ENCODE measurements at places on chromosomes 5 and 9.

DNA sequence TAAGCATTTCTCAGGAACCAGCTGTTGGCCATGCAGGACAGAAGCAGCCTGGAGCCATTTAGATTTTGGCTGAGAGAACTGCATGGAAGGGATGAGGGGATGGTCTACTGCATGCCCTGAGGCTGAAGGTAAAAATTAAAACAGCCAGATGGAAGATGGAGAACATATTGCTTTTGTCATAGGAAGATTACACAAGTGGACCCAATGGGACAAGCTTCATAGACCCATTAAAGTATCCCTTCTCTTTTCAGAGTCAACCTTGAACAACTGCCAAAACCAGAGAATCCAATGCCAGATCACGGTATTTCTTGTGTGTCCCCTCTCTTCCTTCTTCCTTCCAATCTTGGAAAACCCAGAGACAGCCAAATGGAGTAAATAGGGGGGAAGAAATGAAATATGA is 253.4 kb downstream of the NR2F1-AS1 start:
- DNase-seq: no peak

- no peak for DNase-seq
Measured at GRCh38 chr5:115487756-115488155, 56.8 kb downstream of the FEM1C start.

GRCh38 chr5:121691478-121691877 is 160.2 kb upstream of the FTMT start:
- DNase-seq: no peak

GRCh38 chr5:73376618-73377170 is 71.9 kb downstream of the FOXD1 start:
- no peak for DNase-seq

DNA sequence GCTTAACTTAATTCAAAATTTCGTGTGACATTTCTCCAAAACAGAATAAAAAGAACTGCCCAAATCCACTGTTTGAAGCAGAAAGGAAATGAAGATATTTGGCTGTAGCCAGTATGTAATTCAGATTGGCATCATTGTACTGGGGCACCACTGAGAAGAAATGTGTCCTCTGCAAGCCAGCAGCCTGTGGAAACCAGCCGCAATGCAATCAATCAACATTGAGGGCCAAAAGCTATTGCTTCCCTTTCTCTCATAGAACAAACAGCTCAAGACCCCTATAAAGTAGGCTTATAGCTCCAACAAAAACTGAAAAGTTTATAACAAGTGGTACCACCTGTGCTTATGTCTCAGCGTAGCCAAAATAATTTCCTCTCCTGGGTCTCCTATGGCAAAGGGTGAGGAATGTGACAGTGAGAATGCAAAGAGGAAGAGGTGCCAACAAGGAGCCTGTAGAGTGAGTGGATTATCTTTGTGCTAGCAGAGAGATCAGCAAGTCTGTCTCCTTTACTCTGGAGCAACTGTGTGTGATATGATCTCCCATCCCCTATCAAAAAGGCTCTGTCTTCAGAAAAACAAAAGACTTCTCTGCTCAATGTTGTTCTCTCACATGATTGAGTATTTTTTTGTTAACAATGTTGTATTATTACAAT is 1072.3 kb upstream of the DMAC1 start:
- no peak for DNase-seq

GRCh38 chr5:132422720-132423437 is 53.4 kb downstream of the SLC22A5 start:
- peak; percentile 82 for DNase-seq

DNA sequence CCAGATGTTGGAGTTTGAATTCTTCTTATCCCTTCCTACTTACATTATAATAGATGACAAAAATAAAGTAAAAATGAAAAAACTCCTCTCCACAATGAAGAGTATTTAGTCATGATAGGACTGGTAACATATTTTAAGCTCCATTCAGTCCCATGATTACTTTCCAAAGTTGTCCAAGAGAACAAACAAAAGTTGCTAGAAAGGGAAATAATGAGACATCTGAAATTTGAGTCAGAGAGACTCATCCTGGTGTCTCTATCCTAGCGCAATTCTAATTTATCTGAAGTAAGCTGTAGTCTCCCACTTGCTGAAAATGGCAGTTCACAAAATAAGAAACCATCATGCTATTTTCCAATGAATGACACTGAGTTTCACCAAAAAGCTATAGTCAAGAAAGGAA is 152.2 kb downstream of the BNC2 start:
- DNase-seq: no peak

- no peak for DNase-seq
Measured at GRCh38 chr5:68110264-68110663, 105.3 kb upstream of the PIK3R1 start.

- DNase-seq: no peak
Measured at GRCh38 chr5:7425830-7426229, 29.9 kb downstream of the ADCY2 start.

GRCh38 chr9:14014218-14014617 is 299.7 kb downstream of the NFIB start:
- no peak for DNase-seq

- no peak for DNase-seq
Measured at GRCh38 chr5:156326718-156327259, at the start of gene SGCD. TSS of gene SGCD (plus strand) at chr5:156327164.

- DNase-seq: no peak
Measured at GRCh38 chr5:165906871-165907270, 2384.6 kb upstream of the WWC1 start.

GRCh38 chr5:174667526-174667925 is 56.9 kb upstream of the MSX2 start:
- DNase-seq: no peak

- no peak for DNase-seq
Measured at GRCh38 chr5:168269937-168270330, 21.5 kb upstream of the WWC1 start.

- DNase-seq: no peak
Measured at GRCh38 chr5:43016217-43016779, 23.8 kb downstream of the ANXA2R start.

DNA sequence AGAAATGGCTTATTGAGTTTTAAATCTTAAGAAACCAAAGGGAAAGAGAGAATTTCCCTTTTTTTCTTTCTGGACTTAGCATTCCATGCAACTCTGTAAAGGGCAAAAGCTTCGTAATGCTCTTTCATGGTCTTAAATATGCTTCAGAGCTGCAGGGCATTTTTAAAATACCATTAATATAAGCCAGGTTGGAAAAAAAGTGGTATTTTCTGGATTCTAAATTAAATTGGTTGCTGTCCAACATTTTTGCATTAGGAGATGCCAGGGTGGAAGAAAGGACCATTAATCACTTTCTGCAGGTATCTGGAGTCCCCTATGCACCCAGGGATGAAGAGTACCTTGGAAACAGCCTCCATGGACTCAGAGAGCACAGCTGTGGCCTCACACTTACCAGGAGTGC is 215.1 kb upstream of the DAPK1 start:
- DNase-seq: no peak

GRCh38 chr5:88854769-88855168 is 28.2 kb downstream of the MEF2C start:
- no peak for DNase-seq

- DNase-seq: no peak
Measured at GRCh38 chr9:22457448-22457847, 10.8 kb downstream of the DMRTA1 start.

GRCh38 chr9:106921341-106921899 is 58.5 kb downstream of the ZNF462 start:
- no peak for DNase-seq

GRCh38 chr5:107633171-107633901 is 37.4 kb downstream of the EFNA5 start:
- no peak for DNase-seq

- no peak for DNase-seq
Measured at GRCh38 chr5:112974901-112975300, 1.7 kb upstream of the DCP2 start.

GRCh38 chr5:3000631-3001030 is 249.2 kb upstream of the IRX2 start:
- DNase-seq: no peak

GRCh38 chr5:35832762-35833161 is 23.9 kb upstream of the IL7R start:
- DNase-seq: no peak

DNA sequence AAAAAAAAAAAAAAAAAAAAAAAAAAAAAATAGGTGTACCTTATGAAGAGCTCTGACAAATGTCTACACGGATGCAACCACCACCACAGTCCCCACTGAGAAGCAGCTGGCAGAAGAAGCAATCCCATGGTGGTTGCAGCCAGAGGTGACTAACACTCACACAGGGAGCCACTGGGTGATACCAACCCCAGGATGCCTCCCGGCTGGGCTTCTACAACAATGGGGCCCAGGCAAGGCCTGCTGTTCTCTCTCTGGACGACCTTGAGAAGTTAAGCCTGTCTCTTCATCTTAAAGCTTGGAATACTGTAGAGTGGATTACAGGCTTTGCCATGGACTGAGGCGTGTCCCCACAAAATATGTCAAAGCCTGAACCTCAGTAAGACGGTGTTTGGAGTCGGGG is 104.1 kb downstream of the ROR2 start:
- peak; percentile 48 for DNase-seq

DNA sequence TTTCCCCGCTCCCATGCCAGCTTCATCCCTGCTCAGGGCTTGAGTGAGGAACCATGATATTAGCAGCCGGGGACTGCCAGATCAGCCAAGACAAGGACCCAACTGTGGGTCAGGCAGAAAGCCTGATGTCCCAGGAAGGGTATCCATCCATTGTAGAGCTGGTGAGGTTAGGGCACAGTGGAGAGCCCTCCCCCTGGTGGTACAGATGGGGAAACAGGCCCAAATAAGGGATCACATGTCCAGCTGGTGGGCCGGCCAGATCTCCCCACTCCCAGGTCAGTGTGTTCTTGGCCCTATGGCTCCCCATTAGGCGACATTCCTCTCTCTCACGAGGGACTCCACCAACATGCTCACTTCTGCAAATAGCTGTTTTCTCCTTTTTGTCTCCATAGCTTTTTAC is 9.0 kb downstream of the CDX1 start:
- DNase-seq: no peak

- DNase-seq: no peak
Measured at GRCh38 chr5:78025540-78025939, 249.4 kb upstream of the TBCA start.

DNA sequence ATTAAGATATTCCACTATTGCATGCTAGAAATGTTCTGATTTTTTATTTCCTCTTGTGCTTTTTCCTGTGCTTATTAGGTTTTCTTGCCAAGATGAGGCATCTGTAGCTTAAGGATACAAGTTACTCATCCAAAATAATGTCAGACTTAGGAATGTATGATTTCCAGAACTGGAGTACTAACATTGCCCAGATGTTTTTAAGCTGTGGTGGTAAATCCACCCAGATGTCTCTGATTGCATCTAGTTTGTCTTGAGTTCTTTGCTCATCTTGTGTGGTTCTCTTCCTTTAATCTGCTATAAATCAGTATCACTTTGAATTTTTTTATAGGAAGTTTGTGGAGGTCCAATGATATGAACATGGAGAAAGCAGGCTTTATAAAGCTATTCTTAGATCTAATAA is 337.5 kb upstream of the ZNF608 start:
- no peak for DNase-seq

GRCh38 chr5:33711094-33711679 is 180.6 kb downstream of the ADAMTS12 start:
- DNase-seq: no peak

DNA sequence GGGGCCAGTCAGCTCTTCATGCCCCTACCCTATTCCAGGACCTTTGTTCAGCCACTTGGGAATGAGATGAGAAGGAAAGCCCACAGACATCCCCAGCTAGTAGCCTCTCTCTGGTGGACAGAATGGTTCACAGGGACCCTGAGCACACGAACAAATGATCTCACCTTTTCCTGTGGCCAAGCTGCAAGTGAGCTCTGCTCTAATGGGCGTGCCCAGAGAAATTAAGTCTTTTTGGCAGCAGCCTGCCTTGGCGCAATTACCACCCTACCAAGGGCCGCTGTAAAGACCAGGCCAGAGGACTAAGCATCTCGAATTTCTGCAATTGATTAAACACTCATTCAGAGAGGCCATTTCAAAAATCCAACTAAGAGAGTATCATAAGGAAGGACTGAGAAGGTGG is 56.0 kb downstream of the WHRN start:
- no peak for DNase-seq
